RPMI7951 (cell line): ENCODE measurements at places on chromosomes 2 and 18. TPM values are rescaled to one million over a fixed set of nuclear protein-coding genes. Genes with fewer than 3 reads are reported as not detected.

C1GALT1C1L gene
- 6.4 and 7.0 TPM in 2 replicates for total RNA-seq

ACOXL gene
- total RNA-seq, result not detected in 2 replicates

FZD7 gene
- total RNA-seq, result 29.4 and 32.4 TPM in 2 replicates

CD8B2 gene
- not detected in 2 replicates for total RNA-seq

COX5B gene
- 800 and 979 TPM in 2 replicates for total RNA-seq

CCL20 gene
- 2.2 and 3.8 TPM in 2 replicates for total RNA-seq

PSMA8 gene
- not detected in 2 replicates for total RNA-seq

REG3A gene
- total RNA-seq, result not detected in 2 replicates

ACMSD gene
- total RNA-seq, result not detected in 2 replicates

NLRC4 gene
- total RNA-seq, result not detected in 2 replicates

RTP5 gene
- not detected in 2 replicates for total RNA-seq

CTAGE1 gene
- 0.68 and 1.3 TPM in 2 replicates for total RNA-seq

SPATS2L gene
- total RNA-seq, result 117 and 148 TPM in 2 replicates

RBM45 gene
- 18.1 and 18.6 TPM in 2 replicates for total RNA-seq

FEV gene
- total RNA-seq, result not detected in 2 replicates

GALNT14 gene
- total RNA-seq, result 1.7 and 3.2 TPM in 2 replicates

RAB6C gene
- not detected in 2 replicates for total RNA-seq

ARL4C gene
- total RNA-seq, result 43.0 and 43.5 TPM in 2 replicates

FTCDNL1 gene
- 3.0 and 3.1 TPM in 2 replicates for total RNA-seq

MC5R gene
- 0.49 TPM in 1 of 2 replicates, not detected in the other for total RNA-seq

RUFY4 gene
- not detected in 2 replicates for total RNA-seq

MRPL53 gene
- total RNA-seq, result 86.4 and 95.5 TPM in 2 replicates

C2orf15 gene
- total RNA-seq, result 0.24 TPM in 1 of 2 replicates, not detected in the other

ABCA12 gene
- under 0.01 TPM in 1 of 2 replicates, not detected in the other for total RNA-seq

GGCX gene
- 52.4 and 59.3 TPM in 2 replicates for total RNA-seq

SIX3 gene
- total RNA-seq, result not detected in 2 replicates

COLEC12 gene
- total RNA-seq, result 95.0 and 103 TPM in 2 replicates

LYG2 gene
- not detected in 2 replicates for total RNA-seq

KCNIP3 gene
- total RNA-seq, result 4.1 and 10.8 TPM in 2 replicates

NEURL3 gene
- total RNA-seq, result 0.48 TPM in 1 of 2 replicates, not detected in the other

GNLY gene
- not detected in 2 replicates for total RNA-seq

PCARE gene
- not detected in 2 replicates for total RNA-seq

TMEM200C gene
- total RNA-seq, result not detected in 2 replicates

AKAIN1 gene
- not detected in 2 replicates for total RNA-seq

ESPNL gene
- under 0.01 TPM in 1 of 2 replicates, not detected in the other for total RNA-seq

NT5C1B gene
- not detected in 2 replicates for total RNA-seq

SANBR gene
- 15.3 and 23.4 TPM in 2 replicates for total RNA-seq

C1QL2 gene
- not detected in 2 replicates for total RNA-seq

GATA6 gene
- total RNA-seq, result 2.9 and 3.3 TPM in 2 replicates

PJVK gene
- 0.59 TPM in 1 of 2 replicates, not detected in the other for total RNA-seq

EPG5 gene
- 10.1 and 11.5 TPM in 2 replicates for total RNA-seq

ORMDL1 gene
- total RNA-seq, result 75.7 and 84.3 TPM in 2 replicates

L3MBTL4 gene
- total RNA-seq, result under 0.01 TPM in 1 of 2 replicates, not detected in the other

TEKT4 gene
- not detected in 2 replicates for total RNA-seq
